Glutamatergic neuron (in vitro differentiated cells): ENCODE measurements at places on chromosomes 2 and 18. TPM values are rescaled to one million over a fixed set of nuclear protein-coding genes. Genes with fewer than 3 reads are reported as not detected.
A peak's percentile ranks its signal among the peaks of the same experiment; 100 is the strongest.

TBR1 gene
- not detected for total RNA-seq

- no peaks in the 10 kb centered on the region for H3K36me3 ChIP-seq
- H3K4me3 ChIP-seq: no peak overlapping the region
- peaks cover 3% of the 10 kb centered on the region for H3K27me3 ChIP-seq
- no peak overlapping the region for H3K27ac ChIP-seq
- no peak for DNase-seq
Observed at GRCh38 chr2:113692698-113693428, 63.6 kb downstream of the SLC35F5 start.

RAD51AP2 gene
- not detected for total RNA-seq

DNA sequence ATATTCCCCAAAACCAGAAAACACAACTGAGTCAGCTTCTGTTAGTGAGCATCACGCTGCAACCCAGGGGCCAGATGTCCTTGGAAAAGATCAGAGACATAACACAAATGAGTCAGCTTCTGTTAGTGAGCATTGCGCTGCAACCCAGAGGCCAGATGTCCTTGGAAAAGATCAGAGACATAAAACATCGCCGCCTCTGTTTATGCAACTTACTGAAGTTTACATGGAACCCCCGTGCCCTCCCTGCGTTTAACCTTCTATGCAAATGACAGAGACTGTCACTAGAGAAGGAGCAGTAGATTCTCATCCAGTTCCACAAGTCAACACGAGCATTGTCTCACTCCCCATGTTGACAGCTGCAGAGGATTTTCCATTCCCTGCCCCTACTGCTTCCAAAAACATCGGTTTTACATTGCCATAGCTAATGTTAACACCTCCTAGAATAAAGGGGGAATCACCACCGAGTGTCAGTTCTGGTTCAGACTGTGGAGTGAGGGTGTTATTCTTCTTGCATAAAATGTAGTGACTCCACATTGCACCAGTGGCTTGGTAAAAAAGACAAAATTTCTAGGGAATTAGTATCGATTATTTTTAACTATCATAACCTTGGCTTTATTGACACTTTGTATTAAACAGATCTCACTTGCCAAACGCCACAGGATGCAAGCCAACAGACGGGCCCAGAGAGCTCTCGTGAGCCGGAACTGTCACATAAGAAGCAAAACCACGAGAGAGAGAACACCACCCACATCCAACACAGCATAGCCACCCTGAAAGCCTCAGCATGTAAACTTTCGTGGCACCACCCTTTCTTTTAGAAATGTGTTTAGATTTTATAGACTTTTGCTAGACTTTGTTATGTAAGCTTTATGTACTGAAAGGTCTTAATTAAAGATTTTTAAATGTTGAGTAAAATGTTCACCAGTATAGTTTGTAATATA, 87.7 kb downstream of the SH3YL1 start:
- no peaks in the 10 kb centered on the region for H3K36me3 ChIP-seq
- H3K27me3 ChIP-seq: no peaks in the 10 kb centered on the region
- no peak for DNase-seq
- H3K27ac ChIP-seq: no peak overlapping the region
- no peak overlapping the region for H3K4me3 ChIP-seq

DNA sequence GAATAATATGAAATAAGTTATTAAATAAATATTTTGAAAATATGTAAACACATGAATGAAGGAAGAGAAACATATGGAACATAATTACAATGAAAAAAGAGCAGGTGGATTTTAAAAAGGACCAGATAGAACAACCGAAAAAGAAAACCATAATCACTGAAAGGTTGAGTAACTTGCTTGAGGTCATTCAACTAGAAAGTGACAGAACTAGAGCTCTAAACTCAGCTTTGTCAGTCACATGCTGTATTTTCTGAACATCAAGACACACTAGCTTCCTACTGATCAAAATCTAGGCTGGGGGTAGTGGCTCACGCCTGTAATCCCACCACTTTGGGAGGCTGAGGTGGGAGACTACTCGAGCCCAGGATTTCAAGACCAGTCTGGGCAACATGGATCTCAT, 30.0 kb upstream of the ITGAV start:
- H3K27ac ChIP-seq: no peak overlapping the region
- H3K4me3 ChIP-seq: no peak overlapping the region
- peaks cover 6% of the 10 kb centered on the region for H3K36me3 ChIP-seq

DNA sequence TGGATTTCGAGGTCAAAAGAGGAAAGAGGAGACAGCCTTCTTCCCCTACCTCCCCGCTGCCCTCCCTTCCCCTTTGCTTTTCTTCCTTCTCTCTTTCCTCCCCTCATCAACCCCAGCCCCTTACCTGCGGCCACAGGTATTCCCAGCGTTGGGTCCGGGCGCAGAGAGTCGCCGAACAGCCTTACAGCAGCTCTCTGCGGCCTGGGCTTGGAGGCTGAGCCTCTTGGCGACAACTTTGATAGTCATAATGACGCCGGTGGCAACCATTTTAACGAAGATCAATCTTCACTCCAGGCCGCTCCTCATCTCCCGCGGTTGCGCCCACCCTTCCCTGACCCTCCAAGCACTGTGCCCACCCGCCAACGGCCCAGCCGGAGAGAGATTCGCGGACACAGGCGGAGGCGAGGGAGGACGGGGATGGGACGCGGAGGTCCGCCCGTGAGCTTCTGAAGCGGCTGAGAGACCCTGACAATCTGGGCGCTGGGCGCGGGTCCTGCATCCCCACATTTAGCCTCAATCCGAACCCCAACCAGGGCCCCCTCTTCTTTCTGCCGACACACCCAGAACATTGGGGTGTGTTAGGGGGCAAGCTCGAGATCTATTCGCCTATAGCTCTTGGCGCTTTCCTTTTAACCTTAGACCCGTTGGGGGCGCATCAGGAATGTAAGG, 1.5 kb upstream of the EVX2 start:
- no peak for DNase-seq
- no peaks in the 10 kb centered on the region for H3K36me3 ChIP-seq
- H3K27ac ChIP-seq: no peak overlapping the region
- peaks cover 13% of the 10 kb centered on the region for H3K4me1 ChIP-seq

GPR75 gene
- total RNA-seq: 5.6 TPM

GRCh38 chr2:53182601-53183000, 585.0 kb upstream of the CHAC2 start:
- H3K27ac ChIP-seq: no peak overlapping the region
- H3K4me3 ChIP-seq: no peak overlapping the region
- H3K27me3 ChIP-seq: no peaks in the 10 kb centered on the region
- H3K4me1 ChIP-seq: peaks cover 8% of the 10 kb centered on the region
- DNase-seq: no peak

RFTN2 gene
- 2.5 TPM for total RNA-seq

DNA sequence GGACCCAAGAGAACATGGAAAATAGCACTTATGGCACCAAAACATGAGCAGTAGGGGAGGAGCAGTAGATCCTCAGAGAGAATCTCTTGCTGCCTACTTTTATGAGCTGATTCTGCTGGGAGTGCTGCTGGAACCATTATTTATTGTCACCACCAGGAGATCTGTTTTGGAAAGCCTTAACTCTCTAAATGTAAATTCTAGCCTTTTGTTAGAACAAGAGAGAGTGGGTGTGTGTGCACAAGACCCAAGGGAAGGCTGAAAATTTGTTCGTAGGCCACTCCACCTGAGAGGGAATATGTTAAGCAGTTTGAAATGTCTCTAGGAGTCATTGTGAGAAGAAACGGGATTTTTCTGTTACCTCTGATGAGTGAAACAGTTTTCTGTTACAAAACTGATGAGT, 16.2 kb upstream of the FAM237A start:
- peaks cover 1% of the 10 kb centered on the region for H3K4me1 ChIP-seq
- no peak for DNase-seq

DNA sequence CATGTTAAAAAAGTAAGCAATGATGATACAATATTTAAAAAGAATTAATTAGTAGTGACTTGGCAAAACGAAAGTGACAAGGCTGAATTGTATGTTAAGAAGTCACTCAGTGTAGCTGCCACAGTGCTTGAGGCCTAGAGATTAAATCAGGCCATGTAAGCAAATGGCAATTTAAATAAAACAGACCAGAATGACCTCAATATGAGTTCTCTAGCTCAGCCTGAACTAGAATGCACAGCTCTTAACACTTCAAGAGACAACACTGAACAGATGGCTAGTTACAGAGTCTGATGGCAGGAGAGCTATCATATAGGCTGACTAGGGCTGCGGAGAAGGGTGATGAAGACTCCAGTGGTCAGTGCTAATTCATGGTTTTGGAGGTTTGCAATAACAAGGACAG, 117.9 kb upstream of the ZBTB14 start:
- DNase-seq: no peak
- H3K36me3 ChIP-seq: no peaks in the 10 kb centered on the region
- H3K27ac ChIP-seq: peak overlapping the region; percentile 92
- H3K4me3 ChIP-seq: peak overlapping the region; percentile 26
- H3K27me3 ChIP-seq: no peaks in the 10 kb centered on the region

GRCh38 chr18:74876630-74877243, 279.1 kb downstream of the ZNF407 start:
- peaks cover 34% of the 10 kb centered on the region for H3K4me1 ChIP-seq
- H3K27me3 ChIP-seq: peaks cover 1% of the 10 kb centered on the region
- no peak overlapping the region for H3K4me3 ChIP-seq
- no peak overlapping the region for H3K27ac ChIP-seq

DNA sequence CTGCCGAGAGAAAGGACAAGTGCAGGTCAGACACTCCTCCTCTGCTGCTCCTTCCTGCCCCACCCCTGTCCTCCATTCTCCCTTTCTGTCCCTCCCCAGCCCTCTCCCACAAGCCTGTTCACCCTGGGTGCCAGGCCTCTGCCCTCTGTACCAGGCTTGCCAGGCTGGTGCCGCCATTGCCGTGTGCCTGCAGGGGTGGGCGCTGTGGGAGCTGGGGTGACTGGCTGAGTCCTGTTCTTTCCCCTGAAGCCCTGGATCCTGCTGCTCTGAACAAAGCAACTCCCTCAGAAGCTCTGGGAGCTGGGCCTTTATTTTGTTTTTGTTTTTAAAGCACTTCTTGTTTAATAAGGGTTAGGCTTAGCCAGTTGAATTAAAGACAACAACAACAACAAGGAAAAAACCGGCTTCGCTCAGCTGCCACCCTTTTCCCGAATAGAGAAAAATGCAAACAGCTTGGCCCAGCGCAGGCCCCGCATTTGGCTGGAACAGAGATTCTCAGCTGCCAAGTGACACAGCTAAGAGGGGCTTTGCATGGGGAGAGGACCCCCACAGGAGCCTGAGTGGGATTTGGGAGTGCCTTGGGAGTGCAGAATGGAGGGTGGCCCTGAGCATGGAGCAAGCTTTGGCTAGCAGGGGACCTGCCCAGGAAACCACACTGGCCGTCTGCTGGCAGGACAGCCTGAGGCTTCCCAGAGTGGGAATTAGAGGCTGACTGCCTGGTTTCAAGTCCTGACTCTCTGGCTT, 9.1 kb downstream of the PCARE start:
- peaks cover 8% of the 10 kb centered on the region for H3K4me1 ChIP-seq
- no peak overlapping the region for H3K27ac ChIP-seq
- peaks cover 2% of the 10 kb centered on the region for H3K27me3 ChIP-seq

DNA sequence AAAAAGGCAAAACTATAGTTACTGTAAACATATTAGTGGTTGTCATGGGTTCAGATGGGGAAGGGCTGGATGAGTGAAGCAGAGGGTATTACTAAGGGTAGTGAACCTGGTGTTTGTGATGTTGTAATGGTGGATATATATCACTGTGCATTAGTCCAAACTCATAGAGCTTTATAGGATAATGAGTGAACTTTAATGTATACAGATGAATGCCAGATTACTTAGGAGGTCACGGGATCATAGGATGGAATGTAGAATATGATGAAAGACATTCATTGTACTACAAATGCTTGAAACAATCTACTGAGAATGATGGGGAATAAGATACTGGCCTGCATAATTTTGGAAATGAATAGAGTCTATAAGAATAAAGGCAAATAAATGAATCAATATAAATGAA, 226.7 kb upstream of the ZNF804A start:
- no peaks in the 10 kb centered on the region for H3K36me3 ChIP-seq
- H3K4me1 ChIP-seq: no peaks in the 10 kb centered on the region
- H3K27me3 ChIP-seq: no peaks in the 10 kb centered on the region
- DNase-seq: no peak
- no peak overlapping the region for H3K27ac ChIP-seq

GRCh38 chr2:222399038-222399783, 25.1 kb upstream of the SGPP2 start:
- DNase-seq: no peak
- H3K4me1 ChIP-seq: peaks cover 15% of the 10 kb centered on the region
- no peaks in the 10 kb centered on the region for H3K27me3 ChIP-seq

CENPA gene
- 4.7 TPM for total RNA-seq

- H3K36me3 ChIP-seq: no peaks in the 10 kb centered on the region
- no peak for DNase-seq
- peaks cover 1% of the 10 kb centered on the region for H3K4me1 ChIP-seq
- no peak overlapping the region for H3K4me3 ChIP-seq
- no peak overlapping the region for H3K27ac ChIP-seq
Observed at GRCh38 chr2:10101491-10101890, 21.0 kb upstream of the RRM2 start.

- no peak for DNase-seq
- no peaks in the 10 kb centered on the region for H3K4me1 ChIP-seq
- H3K4me3 ChIP-seq: no peak overlapping the region
Observed at GRCh38 chr2:92072461-92073035, 2798.7 kb upstream of the TEKT4 start.

GRCh38 chr2:241606186-241606585, 30.8 kb downstream of the THAP4 start:
- no peak overlapping the region for H3K27ac ChIP-seq
- peaks cover 2% of the 10 kb centered on the region for H3K27me3 ChIP-seq
- no peak overlapping the region for H3K4me3 ChIP-seq
- DNase-seq: no peak
- peaks cover 2% of the 10 kb centered on the region for H3K4me1 ChIP-seq

ANKRD62 gene
- total RNA-seq: 0.17 TPM

DNA sequence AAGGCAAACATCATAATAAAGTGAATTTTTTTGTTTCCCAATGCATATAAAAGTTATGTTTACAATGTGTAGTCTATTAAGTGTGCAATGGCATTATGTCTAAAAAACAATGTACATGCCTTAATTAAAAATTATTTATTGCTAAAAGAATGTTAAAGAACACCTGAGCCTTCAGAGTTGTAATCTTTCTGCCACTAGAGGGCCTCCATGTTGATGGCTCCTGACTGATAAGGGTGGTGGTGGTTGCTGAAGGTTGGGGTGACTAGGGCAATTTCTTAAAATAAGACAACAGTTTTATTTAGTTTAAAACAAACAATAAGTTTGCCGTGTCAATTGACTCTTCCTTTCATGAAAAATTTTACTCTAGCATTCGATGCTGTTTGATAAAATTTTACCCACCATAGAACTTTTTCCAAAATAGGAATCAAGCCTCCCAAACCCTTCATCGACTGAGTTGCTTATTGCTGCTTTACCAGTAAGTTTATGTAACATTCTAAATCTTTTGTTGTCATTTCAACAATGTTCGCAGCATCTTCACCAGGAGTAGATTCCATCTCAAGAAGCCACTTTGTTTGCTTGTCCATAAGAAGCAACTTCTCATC, 32.3 kb downstream of the MAP3K2 start:
- H3K4me3 ChIP-seq: no peak overlapping the region
- no peak for DNase-seq
- H3K4me1 ChIP-seq: peaks cover 18% of the 10 kb centered on the region
- no peaks in the 10 kb centered on the region for H3K27me3 ChIP-seq
- peaks cover 11% of the 10 kb centered on the region for H3K36me3 ChIP-seq
